H1 (cell line): ENCODE measurements at places on chromosomes 7 and 10.

GRCh38 chr7:129913428-129913827, 39.3 kb downstream of the UBE2H start:
- no peak for DNase-seq

GRCh38 chr7:135843214-135843613, 94.6 kb upstream of the FAM180A start:
- DNase-seq, result no peak

GRCh38 chr10:97540669-97541500, 31.7 kb upstream of the ANKRD2 start:
- DNase-seq, result no peak

DNA sequence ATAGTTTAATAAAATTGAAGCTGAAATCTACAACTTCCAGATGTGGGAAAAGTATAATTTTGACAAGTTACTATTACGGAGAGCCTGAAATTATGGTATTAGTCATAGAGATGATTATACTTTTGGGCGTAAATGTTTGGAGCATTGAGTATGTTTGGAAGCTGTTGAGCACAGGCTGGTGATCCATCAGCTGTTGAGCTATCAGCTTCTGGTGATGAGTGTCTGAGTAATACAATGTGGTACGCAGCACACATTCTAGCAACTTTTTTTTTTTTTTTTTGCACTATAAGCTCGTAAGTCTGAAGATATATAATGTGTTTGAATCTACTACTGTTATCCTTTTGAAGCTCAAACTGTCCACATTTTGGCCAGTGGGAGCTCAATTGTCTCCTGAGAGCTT, 123.4 kb downstream of the ATE1 start:
- DNase-seq, result no peak

- no peak for DNase-seq
Observed at GRCh38 chr10:27019827-27020226, 80.5 kb downstream of the ANKRD26 start.

- no peak for DNase-seq
Observed at GRCh38 chr7:133646472-133647315, 393.8 kb downstream of the EXOC4 start.

DNA sequence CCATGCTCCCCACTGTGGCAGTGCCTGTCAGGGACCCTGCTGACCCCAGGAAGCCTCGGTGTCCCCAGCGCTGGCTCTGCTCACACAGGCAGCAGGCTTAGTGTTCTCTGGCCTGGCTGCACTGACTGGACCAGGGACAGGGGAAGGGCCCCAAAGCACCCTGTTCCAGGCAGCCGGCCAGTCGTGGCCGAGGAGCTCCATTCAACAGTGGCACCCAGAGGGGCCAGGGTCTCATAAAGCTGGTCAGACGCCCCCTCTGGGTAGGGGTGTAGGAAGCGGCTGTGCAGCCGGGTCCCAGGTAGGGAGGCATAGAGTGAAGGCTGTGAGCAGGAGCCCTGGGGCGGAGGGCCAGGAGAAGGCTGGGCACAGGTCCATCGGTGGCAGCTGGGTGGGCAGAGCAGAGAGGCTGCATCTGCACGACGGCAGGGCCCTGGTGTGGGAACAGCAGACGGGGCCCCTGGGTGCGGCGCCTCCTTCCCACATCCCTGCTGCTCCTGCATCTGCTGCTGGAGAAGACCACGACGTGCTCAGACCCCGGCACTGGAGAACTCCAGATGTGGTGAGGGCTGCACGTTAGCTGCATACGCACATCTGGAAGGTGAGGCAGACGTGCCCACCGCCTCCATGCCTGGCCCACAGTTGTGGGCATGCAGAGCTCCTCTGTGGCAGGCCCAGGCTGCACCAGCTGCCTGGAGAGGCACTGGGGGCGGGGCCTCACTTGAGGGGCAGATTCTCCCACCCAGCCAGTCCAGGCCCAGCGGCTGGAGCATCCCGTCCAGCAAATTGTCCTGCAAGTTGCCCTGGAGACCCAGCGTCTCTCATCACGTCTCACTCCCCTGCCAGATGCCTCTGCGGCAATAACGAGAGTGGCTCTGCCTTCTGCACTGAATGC, 25.1 kb downstream of the MNX1 start:
- no peak for DNase-seq

GRCh38 chr7:100432621-100433275, 3.1 kb downstream of the MEPCE start:
- DNase-seq, result no peak

- no peak for DNase-seq
Observed at GRCh38 chr10:62171791-62172190, 96.9 kb downstream of the RTKN2 start.

DNA sequence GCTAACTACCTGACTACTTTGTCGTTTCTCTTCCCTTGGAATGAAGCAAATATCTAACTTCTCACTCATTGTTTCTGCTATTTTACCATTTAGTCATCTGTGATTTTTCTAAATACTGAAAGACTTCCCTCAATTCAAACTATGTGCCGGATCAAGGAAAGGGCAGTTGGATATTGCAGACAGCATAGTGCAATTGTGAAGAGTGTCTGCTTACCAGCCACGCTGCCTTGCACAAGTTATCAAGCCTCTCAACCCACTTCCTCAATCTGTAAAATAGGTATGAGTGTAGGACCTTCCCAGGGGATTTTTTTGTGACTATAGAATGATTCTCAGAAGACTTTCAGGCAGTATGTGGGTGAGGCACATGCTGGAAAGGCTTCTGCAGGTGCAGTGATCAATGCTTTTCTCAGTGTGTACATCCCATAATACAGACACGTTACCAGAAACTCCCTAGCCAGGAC, 54.3 kb downstream of the EGFR start:
- DNase-seq, result no peak

- no peak for DNase-seq
Observed at GRCh38 chr7:2019711-2020511, 212.8 kb downstream of the MAD1L1 start.

DNA sequence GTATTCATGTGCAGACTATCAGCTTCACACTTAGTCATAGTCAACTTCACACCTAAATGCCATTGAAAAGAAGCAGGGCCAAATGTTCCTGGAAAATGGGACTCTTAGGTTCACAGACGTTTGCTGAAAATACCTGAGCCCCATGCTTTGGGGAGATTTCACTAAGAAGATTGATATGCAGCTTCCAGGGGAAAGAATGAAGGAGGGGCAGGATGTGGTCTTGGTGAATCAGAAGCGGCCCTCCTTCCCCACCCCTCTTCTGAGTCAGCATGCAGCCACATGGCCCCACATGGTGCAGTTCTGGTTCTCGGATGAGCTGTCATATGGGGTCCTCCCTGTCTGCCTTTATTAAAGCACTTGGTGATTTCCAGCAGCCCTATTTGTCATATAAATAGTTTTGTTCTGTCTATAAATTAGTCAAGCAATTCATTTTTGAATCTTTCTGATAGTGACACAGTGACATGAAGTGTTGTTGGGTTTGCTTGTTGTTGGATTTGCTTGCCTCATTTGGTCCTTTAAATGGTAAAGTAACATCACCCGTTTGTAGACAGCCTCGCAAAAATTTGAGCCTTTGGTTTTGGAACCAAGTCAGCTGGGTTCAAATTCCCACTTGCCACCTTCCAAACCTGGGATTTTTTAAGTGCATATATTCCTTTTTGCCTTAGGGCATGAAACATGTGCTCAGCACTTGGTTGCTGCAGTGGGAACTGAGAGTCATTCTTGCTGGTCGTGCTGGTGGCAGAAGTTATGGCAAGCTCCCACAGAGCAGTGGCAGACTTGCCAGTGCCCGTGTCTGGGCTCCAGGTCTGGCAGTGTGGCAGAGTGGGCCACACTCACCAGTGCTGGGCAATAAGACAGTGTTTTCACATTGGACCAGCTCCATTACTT, 68.1 kb upstream of the CDK6 start:
- no peak for DNase-seq

DNA sequence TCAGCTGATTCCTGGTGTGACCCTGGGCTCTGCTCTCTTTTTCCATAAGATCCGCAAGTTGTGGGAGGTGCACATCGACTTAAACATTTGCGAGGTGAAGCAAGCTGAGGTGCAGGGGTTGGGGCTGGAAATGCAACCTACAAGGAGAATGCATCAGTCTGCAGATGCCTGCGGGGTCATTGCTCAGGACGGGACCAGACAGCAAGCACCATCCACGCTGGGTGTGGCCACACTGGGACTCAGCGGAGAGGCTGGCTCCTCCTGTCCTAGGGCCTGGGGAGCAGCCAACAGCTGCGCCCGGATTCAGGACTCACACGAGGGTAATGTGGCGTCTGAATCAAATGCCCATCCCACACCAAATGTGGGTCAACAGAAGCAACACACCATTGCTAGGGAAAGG, 33.8 kb downstream of the STK32C start:
- DNase-seq, result no peak

DNA sequence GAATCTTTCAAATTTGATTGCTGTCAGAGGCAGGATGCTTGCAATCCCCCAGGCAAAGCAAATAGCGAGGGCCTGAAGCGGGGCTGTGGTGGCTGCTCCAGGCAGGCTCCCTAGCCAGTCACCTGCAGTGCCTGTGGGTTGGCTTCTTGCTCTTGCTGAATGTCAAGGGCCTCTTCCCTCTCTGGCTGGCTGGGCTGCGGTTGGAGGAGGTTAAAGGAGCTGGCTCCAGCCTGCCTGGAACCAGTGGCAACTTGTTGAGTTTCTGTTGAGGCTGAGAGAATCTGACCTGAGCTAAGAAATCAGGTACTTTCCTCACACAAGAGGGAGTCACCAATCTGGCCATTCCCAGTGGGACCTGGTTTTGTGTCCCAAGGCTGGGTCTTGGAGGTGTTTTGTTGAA, 134.7 kb downstream of the TMEM178B start:
- no peak for DNase-seq

- no peak for DNase-seq
Observed at GRCh38 chr10:125056161-125057132, 103.9 kb downstream of the CTBP2 start.

- DNase-seq, result no peak
Observed at GRCh38 chr7:17530244-17530643, 231.8 kb downstream of the AHR start.

- DNase-seq, result no peak
Observed at GRCh38 chr7:83466956-83467355, 182.0 kb downstream of the SEMA3E start.

DNA sequence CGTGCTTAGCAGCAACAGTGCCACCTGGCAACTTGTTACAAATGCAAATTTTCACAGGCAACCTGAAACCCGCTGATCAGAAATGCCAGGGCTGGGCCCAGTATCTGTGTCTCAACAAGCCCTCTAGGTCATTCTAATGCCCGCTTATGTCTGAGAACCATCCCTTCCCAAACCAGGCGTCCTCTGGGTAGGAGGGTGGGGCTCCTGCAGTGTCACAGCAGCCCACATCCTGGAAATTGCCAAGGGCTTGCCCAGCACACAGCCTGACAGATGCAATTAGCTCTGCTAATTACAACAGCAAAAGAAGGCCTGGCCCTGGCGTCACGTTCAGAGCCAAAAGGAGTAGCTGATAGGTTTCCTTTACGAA, 15.9 kb downstream of the ITPRIP start:
- DNase-seq, result no peak

DNA sequence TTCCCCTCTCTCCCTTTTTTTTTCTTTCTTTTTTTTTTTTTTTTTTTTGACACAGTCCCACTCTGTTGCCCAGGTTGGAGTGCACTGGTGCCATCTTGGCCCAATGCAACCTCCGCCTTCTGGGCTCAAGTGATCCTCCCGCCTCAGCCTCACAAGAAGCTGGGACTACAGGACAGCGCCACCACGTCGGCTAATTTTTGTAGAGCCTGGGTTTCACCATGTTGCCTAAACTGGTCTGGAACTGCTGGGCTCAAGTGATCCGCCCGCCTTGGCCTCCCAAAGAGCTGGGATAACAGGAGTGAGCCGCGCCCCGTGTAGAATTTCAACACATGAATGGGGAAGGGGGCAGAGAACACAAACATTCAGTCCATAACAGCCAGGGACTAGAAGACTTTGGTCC, 2.6 kb upstream of the SP4 start:
- DNase-seq, result no peak

- no peak for DNase-seq
Observed at GRCh38 chr10:5659702-5660528, 6.5 kb downstream of the ASB13 start.

- no peak for DNase-seq
Observed at GRCh38 chr10:110401401-110402076, 96.2 kb upstream of the DUSP5 start.

DNA sequence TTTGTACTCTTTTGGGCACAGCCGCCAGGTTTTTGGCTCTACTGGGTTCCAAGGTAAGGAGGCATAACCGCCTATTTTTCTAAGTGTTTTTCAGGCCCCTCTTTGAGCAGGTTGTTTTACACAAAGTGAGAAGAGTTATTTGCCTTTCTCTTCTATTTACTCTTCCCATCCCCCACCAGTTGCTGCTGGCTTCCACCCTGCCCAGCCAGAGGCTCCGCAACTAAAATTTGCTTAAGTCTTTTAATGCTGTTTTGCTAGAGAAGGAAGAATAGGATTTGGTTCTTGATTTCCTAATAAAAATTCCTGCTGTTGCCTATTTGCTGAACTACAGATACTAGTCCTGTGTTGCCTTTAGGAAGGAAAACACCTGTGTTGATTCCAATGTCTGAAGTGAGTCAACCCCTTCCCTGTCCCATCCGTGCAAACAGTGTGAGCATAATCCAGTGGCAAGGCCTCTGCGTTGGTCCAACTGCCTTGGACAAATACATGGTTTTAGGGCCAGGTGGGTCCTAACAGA, 1.9 kb downstream of the PLA2G12B start:
- no peak for DNase-seq
